ENCODE measurements at places on chromosomes 3 and 15. TPM values are rescaled to one million over a fixed set of nuclear protein-coding genes. Genes with fewer than 3 reads are reported as not detected.

The IL17RE gene
- polyA plus RNA-seq = 0.16 TPM

- no peak for DNase-seq
Measured at GRCh38 chr3:44363591-44363990, 25.0 kb downstream of the TCAIM start.

The SCG3 gene
- polyA plus RNA-seq = not detected

The ADCY5 gene
- polyA plus RNA-seq = 0.07 TPM

DNA sequence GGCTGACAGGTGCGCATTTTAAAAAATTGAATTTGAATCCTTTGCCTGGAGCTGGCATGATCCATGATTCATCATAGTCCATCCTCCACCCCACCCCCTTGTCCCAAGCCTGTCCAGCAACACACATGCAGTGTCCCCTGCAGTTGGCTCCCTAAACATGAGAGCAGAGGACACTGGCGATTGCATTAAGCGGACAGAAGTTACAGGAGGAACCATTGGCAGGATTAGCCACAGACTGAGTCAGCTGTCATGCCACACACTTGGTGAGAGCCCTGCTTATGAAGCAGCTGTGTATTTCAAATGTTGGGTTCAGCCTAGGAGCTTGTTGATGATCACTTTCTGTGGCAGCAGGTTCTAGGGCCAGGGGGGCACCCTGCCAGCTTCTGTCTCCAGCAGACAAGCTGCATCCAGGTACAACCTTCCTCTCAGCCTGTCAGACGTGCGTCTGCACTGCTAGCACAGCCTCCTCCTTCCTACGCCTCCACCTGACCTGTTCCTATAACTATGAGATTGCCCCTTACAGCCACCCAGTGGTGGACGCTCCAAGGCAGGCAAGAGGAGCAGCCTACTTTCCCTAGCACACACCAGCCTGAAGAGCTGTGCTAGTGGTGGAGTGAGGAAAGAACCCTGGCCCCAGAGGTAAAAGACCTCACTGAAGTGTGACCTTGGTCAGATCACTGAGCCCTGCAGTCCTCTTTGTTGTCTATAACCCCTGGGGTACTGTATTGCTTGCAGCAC is 121.9 kb downstream of the SLCO3A1 start:
- DNase-seq = no peak

GRCh38 chr15:59406446-59406845 is 31.5 kb upstream of the FAM81A start:
- no peak for DNase-seq

- DNase-seq = no peak
Measured at GRCh38 chr3:177820683-177821316, 623.5 kb upstream of the TBL1XR1 start.

DNA sequence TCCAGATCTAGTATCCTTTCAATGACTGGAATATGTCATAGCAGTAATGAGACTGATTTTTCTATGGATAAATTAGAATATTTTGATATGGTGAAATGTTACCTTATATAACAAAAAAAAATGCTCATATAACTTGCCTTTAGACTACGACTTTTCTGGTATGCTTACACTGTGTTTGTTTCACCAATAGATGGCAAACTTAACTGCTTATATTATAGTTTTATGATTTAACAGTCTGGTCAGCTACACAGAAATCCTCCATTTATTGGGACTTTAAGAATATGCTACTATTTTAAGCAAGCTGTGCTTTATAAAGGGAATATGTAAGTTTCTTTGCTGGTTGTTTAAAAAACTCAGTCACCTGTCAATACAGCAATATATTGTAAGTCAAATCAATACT is 205.6 kb downstream of the VGLL3 start:
- no peak for DNase-seq

The IL16 gene
- 311 TPM for polyA plus RNA-seq

GRCh38 chr3:143536817-143537535 is 311.3 kb downstream of the SLC9A9 start:
- no peak for DNase-seq

The FAM81A gene
- not detected for polyA plus RNA-seq

DNA sequence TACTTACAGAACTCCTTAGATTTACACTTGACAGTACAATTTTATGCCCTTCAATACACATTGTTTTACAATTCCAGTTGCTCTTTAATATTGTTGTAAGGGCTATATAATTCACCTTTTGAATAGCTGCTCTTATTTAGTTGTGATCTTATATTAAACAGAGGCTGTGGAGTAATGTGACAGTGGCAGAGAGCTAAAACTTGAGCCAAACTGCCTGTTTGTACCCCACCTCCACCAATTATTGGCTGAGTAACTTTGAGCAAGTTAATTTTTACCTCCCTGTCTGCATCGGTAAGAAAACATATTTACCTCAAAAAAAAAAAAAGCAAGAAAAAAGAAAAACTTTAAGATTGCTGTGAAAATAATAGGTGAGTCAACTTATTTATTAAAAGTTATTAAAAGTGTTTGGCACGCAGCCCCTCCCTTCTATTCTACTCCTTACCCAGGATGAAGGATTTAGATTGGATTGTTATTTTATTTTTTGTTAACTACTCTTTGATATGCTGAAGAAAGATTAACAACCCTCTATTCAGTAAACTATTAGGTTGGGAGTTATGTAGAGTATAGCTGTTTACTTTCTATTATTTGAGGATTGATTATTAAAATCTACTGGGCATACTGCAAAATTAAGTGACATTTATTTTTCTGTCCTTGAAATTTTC is 1.7 kb downstream of the SEC62 start:
- DNase-seq = no peak

DNA sequence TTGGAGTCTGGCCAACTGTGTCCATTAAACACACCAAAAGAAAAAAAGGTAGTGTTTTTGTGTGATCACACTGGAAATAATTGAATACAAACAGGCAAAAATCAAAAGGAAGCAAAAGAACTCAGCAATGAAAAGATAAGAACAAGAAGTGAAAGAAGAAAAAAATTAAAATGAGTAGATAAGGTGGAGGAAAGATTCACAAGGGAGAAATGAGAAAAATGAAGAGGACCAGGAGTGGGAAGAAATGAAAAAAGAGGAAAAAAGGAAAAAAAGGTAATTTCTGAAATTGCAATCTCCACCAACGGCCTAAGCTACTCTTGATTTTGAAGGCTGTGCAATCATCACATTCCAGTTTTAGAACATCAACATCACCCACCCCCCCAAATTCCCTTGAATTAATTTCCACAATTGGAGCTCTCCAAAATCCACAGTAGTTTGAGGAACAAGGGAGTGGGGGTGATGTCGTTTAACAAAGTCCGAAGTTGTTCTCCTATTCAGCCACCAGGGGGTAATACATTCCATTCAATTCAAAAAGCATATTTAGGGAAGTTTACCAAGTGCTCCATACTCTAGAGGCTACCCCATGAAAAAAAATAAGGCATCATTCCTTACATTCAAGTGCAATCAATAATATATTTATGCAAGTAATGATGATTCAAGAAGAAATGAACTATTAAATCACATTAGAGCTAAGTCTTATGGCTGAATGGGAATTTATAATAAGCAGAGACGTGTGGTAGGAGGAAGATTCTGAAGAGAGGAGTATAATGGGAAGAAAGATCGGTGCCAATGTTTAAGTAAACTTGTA is 37.4 kb downstream of the ZNF860 start:
- DNase-seq = no peak

DNA sequence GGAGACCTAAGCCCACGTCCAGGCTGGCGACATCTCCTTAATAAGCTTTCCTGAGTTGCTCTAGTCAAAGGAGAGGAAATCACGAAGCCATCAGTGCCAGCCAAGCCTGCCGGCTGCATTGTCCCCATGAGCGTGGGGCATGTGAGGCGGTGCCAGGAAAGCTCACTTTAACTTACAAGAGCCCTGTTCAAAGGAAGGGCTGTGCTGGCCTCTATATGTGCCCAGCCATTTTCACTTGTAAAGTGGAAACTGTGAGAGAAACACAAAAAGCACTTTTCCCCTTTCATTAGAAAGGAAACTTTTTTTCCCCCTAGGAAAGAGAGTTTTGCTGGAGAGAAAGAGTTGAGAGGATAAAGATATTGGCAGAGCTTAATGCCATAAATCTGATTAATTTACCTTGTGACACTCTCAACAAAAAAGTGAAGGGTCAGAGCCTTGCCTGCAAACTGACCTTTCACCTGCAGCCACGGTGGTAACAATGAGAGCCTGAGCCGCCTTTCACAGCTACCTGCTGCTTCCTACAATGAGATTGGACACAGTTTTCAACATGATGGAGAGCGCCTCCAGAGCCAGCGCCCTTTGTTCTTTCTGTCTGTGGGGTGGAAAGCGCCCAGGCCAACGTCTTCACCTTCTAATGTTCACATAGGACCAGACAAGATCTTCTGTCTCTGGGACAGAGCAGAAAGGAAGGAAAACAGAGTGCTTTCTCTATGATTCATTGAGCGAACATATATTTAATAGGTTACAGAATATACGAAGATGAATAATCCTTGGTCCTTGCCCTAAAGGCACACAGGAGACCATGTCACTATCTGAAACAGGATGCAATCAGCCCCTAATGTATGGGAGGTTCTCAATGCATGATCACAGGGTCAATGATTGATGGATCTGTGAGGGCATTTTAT is 233.1 kb upstream of the HES1 start:
- no peak for DNase-seq

GRCh38 chr15:73165844-73166243 is 113.6 kb downstream of the NEO1 start:
- no peak for DNase-seq

The RASA2 gene
- 55.0 TPM for polyA plus RNA-seq

DNA sequence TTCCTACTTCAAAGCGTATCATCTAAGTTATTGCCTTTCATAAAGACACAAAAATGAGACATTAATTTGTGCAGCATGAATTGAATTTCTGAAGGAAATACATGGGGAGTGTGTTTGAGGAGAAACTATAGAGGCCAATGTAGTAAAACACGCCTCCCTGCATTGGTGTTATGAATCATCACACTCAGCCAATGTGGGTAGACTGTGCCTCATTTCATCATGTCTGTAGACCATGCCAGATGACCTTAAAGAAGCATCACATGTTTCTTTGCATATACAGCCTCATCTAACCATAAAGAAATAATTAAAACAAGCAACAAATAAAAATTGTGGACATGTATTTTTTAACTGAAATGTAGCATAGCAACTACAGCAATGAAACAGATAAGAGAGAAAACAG is 486.0 kb upstream of the ADAMTS9 start:
- no peak for DNase-seq

The TBC1D5 gene
- polyA plus RNA-seq = 21.8 TPM

All from naive thymus-derived CD8-positive, alpha-beta T cell (primary cell).